ENCODE measurements at places on chromosomes 2 and 18.

DNA sequence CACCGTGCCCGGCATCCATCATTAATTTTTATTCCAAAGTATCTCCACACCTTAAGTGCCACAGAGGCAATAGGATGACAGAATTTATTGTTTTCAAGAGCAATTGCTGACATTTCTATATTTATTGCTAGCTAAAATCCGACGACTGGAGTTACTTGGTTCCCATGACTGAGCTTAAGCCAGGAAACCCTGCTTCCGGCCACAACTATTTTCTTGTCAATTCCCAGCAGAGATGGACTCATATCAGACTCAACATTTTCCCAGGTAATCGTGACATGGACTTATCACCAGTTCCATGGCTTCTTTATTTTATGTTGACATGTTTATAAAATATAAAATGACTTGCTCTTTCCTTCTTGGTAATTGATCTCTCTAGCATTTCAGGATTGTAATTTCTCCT lies 20.6 kb upstream of the DCDC2C start:
- no peak for DNase-seq

GRCh38 chr2:57693177-57693576 lies 353.4 kb upstream of the VRK2 start:
- DNase-seq, result no peak

DNA sequence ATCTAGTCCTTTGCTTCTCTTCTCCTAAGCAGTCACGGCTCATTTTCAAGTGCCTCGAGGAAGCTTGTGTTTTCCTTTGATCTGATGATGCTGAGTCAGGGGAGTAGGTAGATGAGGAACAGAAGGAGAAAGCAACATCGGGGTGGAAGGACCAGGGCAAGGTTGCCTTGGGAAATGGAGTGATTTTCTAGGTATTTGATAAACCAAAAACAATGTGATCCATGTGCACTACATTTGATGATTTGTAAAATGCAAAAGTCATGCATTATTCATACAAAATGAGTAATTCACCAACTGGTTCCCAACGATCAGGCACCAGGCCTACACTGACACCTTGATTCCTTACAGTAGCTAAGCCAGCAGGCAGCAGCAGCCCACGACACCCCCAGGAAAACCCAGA lies 205.3 kb downstream of the ANAPC1 start:
- no peak for DNase-seq

DNA sequence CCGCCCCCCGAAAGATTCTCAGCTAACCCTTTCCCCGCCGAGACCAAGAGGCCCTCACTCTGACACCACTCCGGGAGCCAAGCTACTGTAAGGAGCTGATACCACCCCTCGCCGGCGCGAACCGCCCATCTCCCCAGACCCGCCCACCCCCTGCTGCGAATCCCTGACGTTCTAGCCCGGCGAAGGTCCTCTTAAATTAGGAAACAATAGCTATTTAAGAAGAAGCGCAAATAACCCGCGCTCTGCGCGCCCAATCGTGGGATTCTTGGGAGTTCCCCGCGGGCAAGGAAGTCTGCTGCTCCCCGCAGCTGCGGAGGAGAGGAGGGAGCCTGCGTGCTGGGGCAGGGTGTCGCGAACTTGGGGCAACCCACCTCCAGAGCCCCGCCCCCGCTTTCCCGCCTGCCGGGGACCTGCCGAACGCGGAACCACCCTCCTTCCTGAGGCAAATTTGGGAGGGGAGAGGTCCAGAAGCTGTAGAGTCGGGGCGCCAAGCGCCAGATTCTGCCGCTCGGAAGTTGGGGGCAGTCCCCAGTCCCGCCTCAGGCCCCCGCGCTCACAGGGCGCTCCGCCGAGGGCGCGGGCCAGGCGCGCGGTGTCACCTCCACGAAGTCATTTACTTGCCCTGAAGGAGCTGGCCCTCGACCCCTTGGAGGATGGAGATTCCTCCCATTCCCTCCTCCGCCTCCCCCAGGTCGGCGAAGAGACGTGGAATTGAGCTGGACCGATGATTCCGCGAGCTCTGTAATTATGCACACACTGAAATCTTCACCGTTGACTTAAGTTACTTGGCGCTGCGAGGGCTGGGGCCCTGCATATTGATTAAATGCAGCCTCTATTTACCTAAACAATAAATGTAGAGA lies 8.4 kb upstream of the SP9 start:
- no peak for DNase-seq

GRCh38 chr18:40851014-40851429 lies 1104.0 kb upstream of the PIK3C3 start:
- DNase-seq, result no peak

DNA sequence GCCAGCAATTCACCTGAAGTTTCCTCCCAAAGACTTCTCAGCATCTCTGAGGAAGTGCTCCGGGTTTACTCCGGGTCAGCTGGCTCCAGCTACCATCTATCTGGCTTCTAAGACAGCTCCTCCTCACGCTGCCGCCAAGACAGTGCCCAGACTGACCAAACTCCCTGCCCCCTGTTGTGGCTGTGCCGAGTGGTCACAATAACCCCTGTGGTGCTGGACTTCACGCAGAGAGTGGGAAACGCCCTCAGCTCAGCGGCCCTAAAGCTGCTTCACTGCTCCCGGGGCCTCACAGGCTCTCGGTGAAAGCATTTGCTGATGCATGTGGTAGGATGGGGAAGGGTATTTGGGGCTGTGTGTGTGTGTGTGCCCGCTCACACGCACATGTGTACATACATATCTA lies 154.8 kb upstream of the ZNF236 start:
- no peak for DNase-seq

- no peak for DNase-seq
These were observed 71.4 kb upstream of the OTOS start for GRCh38 chr2:240211598-240212424.

GRCh38 chr2:159793326-159793725 lies 4.7 kb downstream of the CD302 start:
- no peak for DNase-seq

DNA sequence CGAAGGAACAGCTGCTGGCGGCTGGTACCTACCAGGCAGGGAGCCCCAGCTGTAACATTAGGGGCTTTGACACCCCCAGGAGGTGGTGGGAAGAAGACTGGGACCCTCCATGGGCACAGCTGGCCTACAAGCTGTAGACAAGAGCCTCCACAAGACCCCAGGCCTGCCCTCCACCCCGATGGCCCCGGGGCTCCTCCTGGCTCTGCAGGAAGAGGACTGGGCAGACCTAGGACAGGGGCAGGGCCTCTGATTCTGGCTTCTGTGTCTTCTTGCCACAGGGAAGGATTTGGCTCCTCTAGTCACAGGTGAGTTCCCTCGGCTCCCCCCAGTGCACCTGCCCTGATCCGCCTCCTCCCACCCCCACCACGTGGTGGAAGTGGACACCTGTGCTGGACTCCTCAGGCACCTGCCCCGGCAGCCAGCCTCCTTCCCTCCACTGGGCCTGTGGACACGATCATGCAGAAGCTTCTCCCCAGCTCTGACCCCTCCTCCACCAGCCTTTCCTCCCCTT lies 53.4 kb upstream of the ODC1 start:
- no peak for DNase-seq

DNA sequence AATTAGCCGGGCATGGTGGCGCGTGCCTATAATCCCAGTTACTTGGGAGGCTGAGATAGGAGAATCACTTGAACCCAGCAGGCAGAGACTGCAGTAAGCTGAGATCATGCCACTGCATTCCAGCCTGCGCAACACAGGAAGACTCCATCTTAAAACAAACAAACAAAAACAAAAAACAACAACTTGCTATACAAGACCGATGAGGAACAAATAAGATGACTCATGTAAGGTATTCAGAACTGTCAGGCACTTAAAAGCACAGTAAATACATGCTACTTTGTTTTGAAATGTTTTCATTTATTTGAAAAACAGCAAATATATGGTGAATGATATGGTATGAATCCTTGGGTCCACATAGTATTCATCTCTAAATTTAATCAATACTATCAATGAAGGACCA lies 66.7 kb downstream of the TRIP12 start:
- no peak for DNase-seq

DNA sequence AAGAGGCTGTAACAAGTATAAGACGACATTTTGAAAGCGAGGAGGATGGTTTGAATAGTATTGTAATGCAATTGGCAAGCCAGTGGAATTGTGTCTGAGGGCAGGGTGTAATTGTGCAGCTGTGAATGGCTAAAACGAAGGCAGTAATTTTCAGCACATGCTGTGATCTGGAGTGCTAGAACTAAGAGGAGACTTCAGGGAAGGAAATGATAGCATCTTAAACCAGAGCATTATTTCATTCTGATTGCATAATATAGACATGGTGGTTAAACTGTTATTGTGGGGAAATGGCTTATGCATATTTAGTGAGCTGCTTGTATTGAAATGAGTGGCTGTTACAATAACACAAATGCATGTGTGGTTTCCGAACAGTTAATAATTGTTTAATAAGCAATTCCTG lies 36.3 kb downstream of the THSD7B start:
- no peak for DNase-seq

DNA sequence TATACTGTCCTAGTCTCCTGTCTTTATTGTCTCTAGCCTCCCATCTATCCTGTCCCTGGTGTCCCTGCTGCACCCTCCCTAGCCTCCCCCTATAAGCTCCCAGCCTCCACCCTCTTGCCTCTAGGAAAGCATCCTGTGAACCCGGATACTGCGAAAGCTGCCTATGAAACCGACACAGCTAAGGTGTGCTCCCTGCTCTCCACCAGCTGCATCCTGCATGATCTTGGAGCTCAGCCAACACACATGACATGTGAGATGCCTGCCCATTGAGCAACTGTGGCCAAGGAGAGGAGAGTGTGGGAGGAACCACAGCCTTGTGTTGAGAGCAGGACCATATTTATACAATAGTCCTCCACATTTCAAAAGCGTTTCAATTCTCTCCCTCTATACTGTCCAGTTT lies 187.1 kb downstream of the ZBTB7C start:
- DNase-seq, result no peak

- no peak for DNase-seq
These were observed 39.4 kb upstream of the GALR1 start for GRCh38 chr18:77210249-77210648.

DNA sequence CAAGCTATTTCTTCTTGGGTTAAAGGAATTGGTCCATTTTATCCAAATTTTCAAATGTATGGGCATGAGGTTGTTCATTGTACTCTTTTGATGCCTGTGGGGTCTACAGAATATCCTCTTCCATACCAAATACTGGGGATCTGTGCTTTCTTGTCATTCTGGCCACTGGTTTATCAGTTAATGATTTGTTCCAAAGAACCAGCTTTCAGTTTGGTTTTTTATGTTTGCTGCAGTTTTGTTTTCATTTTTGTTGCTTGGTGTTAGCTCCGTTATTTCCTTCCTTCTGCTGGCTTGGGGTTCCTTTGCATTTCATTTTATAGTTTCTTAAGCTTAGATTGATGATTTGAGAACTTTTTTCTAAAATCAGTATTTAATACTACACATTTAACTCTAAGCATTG lies 45.5 kb downstream of the SLC66A2 start:
- no peak for DNase-seq

GRCh38 chr18:45672637-45673036 lies 51.3 kb upstream of the SLC14A1 start:
- DNase-seq, result no peak

GRCh38 chr18:21443776-21444464 lies 156.6 kb downstream of the ESCO1 start:
- no peak for DNase-seq

DNA sequence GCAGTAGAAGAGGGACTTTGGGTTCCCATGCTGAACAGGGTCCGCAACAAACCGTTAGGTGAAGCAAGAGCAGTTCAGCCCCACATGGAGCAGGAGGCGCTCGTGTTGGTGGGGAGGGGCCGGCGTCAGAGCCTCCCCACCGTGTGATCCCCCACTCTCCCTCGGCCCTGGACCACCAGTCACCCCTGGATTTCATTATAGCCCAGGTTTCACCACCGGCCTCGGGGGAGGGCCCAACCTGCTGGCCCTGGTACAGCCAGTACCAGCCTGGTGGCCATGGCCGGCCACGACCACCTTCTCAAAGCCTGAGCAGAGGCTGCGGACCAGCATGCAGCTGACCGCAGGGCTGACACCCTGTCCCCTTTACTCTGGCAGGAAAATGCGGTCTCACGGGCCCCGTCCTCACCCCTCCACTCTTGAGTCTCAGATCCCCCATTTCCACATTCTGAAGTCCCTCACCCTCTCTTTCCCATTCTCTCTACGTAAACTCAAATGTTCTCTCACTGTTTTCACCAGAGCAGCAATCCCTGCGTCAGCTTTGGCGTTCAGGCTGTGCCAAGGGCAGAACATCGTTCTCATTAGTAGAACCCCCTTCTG lies 8.6 kb downstream of the MLPH start:
- no peak for DNase-seq

- no peak for DNase-seq
These were observed 69.3 kb downstream of the SOWAHC start for GRCh38 chr2:109683452-109683851.

DNA sequence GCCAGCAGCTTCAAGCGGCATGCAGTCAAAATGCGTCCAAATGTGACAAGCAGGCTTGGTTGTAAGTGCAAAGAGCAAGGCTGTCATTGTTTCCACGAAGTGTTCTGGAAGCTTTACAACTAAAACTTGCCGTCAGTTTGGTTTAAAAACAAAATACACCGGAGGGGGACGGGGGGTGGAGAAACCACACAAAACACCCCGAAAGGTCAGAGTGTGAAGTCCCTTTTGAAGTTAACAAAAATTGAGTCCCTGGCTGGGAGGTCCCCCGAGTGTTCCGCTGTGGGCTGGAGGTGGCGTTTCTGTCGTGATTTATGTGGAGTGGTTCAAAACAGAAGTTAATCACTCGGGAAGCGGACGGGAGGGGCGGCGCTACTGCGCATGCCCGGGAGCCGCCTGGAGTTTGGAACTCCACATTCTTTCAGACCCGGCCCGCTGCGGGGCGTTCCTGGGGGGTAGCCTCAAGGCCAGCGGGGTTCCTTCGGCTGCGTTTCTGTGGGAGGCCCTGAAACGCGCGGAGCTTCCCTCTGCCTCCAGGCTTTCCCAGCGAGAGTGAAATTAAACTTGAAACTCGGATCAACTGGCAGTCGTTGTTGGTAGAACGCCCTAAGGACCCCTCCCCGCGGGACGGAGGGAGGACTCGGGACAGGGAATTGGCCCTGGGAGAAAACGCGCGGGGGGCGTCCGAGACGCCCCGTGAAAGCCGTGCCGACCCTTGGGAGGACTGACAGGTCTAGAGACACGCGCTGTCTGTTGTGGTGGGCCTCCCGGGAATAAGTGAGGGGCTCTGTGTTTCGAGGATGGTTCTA lies 1.4 kb downstream of the TGIF1 start:
- peak; percentile 95 for DNase-seq

- no peak for DNase-seq
These were observed 28.3 kb downstream of the CYBRD1 start for GRCh38 chr2:171550613-171551012.

- DNase-seq, result no peak
These were observed 8.4 kb downstream of the ITM2C start for GRCh38 chr2:230872968-230873660.

All from CD4-positive, alpha-beta T cell treated with Interleukin-15 for 4 hours (primary cell).